ENCODE measurements at places on chromosomes 3 and 15. TPM values are rescaled to one million over a fixed set of nuclear protein-coding genes. Genes with fewer than 3 reads are reported as not detected.

GRCh38 chr3:192130534-192131132 lies 596.7 kb downstream of the FGF12 start:
- DNase-seq, result peak; percentile 30

DNA sequence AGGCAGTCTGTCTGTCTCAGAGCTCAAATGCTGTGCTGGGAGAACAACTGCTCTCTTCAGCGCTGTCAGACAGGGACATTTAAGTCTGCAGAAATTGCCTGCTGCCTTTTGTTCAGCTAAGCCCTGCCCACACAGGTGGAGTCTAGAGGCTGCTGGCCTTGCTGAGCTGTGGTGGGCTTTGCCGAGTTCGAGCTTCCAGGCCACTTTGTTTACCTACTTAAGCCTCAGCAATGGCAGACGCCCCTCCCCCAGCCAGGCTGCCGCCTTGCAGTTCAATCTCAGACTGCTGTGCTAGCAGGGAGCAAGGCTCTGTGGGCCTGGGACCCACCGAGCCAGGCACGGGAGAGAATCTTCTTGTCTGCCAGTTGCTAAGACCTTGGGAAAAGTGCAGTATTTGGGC lies 25.0 kb upstream of the RPP14 start:
- DNase-seq, result no peak

The TGM4 gene
- not detected for total RNA-seq

- DNase-seq, result no peak
Observed at GRCh38 chr15:56812961-56813360, 79.7 kb upstream of the ZNF280D start.

The GALNT15 gene
- 0.10 TPM for total RNA-seq

The HES1 gene
- 2.4 TPM for total RNA-seq

DNA sequence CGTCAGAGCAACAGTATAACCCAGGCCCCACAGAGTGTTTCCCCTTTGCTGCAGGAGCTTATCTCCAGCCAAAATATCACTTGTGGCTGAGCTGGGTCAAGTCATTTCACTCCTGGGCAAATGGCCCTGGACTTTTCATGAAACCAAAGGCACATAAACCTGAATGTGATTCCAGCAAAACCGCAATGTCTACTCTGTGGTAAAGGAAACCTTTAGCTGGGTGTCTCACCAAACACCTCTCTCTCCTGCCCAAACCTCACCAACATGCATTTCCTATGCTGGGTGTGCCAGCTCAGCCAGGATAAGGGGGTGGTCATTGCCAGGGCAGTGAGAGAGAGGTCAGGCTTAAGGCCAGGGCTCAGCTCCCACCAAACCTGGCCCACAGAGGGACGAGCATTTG lies 67.4 kb downstream of the GTPBP8 start:
- DNase-seq, result no peak

The C15orf61 gene
- total RNA-seq, result 6.1 TPM

DNA sequence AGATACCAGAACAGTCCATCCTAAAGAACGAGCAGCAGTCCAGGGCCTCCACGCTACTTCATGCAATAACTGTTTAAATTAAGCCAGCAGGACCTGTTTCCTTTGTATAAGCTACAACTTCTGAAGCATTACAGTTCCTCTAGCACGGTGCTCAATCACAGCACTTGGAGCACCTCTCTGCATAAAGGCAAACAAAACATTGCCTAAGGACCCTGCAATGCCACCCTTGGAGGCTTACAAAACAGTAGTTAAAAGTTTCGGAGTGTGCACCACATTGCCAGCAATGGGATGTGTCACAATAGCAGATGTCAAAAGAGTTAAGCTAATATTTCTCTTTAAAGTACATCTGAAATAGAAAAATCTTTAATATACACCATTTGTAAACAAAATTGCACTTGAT lies 2.6 kb upstream of the VPS39 start:
- DNase-seq, result no peak

The TMCO5A gene
- total RNA-seq, result not detected

DNA sequence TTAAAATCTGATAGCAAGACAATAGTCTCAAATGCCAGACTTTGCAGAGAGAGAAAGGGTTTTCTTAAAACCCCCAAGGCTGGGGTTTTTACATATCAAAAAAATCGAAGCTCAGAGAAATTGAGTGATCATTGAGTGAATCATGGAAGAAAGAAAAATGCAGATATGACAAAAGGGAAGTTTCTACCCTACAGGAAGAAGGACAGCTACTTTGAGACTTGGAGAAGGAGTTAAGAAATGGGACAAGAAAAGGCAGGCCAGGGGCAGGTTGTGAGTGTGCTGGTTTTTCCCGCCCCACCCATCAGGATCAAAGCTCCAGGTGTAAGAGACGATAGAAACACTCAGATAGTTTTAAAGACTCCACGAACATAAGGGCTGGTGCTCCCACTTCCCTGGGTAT lies 18.6 kb downstream of the TMEM158 start:
- no peak for DNase-seq

DNA sequence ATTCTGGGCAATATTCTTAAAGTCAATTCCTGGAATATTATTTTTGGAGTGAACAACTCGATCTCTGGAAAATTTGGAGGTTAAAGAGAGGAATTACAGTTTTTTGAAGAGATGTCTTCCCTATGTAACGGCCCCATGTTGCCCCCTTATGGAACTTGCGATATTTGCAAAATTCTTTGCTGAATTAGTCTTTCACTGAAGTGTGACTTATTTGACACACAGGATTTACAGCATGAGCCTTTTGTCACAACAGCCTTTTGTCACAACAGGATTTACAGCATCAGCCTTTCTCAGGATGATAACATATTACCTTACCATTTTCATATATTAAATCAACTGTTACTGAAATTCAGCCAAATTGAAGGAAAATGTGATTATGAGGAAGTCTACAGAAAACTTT lies 37.8 kb upstream of the SPTSSB start:
- DNase-seq, result no peak

The LDHAL6B gene
- not detected for total RNA-seq

DNA sequence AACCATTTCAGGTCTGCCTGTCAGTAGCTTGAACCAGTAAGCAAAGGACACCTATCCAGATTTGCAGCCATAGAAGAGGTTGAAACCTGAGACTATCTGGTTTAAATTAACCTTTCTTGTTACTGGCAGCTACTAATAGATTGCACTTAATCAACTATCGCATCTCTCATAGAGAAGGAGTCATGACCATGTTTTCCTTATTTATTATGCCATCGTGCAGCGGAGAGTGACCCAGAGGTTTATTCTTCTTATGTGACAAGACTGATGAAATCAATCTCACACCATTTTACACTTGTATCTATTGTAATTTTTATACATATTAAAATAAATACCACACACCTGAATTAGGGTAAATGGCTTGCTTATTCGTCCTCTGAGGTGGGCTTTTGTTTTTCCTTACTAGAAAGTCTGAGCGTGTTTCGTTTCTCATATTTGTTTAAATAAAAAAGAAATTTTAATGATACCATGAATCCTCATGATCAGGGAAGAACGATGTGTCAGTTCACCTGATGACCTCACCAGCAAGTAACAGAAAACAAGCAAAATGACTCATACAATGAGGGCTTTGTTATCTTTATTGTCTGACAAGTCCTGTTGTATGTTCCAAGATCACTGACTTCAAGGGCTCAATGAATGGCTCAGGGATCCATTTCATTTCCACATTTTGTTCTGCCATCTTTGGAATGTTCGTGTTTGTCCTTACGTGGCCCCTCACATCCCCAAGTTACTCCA lies 379.5 kb upstream of the DPH6 start:
- DNase-seq, result no peak

DNA sequence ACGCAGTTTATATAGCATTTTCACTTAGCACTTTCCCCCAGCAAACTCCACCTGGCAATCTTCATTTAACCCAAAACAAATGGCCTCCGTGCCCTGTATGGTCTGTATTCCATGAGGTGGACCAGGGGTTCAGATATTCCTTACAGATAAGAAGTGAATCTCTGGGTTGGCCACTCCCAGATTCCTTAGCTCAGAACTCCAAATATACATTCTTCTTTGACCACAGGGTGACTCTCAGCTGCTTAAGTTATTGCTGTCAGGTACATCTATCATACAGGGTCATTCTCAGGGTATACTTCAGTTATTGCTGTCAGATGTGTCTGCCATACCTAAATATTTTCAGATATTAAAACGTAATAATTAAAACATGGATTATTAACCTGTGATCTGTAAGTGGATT lies 229.8 kb downstream of the TBL1XR1 start:
- no peak for DNase-seq

DNA sequence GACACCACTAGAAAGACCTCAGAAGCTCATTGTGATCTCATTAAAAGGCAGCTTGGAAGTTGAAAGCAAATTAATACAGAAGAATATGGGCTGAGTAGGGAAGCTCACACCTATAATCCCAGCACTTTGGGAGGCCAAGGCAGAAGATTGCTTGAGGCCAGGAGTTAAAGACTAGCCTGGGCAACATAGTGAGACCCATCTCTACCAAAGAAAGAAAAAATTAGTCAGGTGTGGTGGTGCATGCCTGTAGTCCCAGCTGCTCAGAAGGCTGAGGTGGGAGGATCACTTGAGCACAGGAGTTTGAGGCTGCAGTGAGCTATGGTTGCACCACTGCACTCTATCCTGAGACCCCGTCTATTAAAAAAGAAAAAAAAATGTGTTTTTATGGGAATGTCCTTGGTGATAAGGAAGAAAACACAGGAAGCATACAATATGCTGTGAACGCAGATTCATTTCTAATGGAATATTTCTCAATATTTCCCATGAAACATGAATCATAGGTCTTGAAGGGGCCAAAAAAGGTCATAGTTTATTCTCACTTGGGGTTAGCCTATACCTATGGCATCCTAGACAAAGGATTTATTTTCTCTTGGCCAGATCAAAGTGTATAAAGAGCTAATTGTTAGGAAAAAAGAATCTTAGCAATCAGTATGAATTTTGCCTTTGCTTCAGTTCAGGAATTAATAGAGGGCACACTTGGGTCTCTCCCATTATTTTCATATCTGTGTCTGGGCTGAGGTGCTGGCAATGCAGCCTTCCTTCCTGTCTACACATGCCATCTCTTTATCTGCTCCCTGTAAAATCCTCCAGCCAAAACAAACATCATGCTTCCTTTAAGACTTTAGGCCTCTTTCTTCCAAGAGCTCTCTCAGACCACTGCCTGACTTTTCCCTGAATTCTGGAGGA lies 98.2 kb downstream of the FNDC3B start:
- no peak for DNase-seq

Measured in B cell (primary cell).